NCI-H1436 (cell line): ENCODE measurements at places on chromosomes 11 and 22.

DNA sequence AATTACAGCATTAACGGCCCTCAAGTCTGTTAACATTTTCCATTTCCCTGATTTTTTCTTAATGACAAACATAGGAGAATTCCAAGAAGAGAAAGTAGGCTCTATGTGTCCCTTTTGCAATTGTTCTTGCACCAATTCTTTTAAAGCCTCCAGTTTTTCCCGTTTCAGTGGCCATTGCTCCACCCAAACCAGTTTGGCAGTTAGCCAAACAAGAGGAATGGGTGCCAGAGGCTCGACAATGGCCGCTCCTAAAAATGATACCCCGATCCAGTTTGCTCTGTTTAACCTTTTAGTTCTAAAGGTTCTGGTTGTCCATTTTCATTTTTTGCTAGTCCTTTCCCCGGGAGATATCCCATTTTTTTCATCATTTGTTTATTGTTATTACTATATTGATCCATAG lies 6.7 kb upstream of the DNAJB13 start:
- DNase-seq = no peak

DNA sequence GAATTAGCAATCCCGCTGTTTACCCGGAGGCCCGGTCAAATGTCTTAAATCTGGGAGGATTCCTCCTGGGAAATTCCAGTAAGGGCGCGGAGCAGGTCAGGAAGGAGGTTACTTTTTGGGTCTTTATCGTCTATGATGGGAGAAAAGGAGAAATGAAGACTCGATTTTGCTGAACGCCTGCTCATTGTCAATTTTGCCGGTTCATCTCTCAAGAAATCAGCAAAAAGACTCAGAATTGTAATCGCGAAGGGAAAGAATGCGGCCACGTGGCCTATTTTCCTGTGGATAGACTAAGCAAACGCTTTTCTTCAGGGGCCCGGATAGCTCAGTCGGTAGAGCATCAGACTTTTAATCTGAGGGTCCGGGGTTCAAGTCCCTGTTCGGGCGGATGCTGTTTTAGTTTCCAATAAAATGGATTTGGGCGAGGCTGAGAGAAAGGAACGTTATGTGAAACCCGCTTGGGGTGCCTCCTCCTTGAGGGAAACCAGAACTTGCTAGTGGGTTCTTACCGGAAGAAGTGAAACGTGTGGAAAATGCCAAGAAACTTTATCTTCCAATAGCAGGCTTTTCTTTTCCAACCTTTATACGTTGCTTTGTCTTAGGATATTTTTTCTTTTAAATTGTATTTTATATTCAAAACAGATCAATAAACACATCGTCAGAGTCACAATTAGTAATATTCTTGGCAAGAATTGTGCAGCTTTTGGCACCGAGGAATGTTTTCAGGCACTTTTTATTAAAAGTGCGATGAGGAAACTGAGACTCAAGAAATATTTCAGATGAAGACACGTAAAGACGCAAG lies 45.0 kb downstream of the OR4D9 start:
- peak; percentile 15 for DNase-seq

DNA sequence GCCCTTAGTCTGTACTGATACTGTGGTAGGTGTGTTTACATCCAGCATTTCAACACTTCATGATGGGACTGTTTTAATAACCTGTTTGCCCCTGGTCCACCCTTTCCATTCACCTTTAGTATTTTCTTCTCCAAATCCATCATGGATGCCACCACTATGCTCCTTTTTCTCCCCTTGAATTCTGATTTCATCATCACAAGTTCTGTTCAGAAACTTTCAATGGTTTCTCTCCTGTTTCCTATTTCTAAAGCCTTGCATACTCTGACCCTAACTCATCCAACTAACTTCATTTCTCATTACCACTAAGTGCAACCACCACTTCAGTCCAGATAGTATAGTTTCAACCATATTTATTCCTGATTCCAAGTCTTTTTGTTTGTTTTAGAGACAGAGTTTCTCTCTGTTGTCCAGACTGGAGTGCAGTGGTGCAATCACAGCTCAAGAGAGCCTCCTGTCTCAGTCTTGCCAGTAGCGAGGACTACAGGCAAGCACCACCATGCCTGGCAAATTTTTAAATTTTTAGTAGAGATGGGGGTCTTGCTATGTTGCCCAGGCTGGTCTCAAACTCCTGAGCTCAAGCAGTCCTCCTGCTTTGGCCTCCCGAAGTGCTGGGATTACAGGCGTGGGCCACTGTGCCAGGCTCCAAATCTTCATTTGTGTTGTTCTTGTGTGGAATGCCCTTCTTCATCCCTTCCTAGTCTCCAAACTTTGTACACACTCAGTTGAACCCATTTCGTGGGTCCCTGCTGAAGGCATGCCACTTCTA lies 1.2 kb upstream of the LIN7C start:
- no peak for DNase-seq

GRCh38 chr11:23997356-23997755 lies 499.5 kb upstream of the LUZP2 start:
- DNase-seq = no peak

GRCh38 chr11:22670830-22671229 lies 4.4 kb downstream of the GAS2 start:
- no peak for DNase-seq

GRCh38 chr11:68269414-68270081 lies 2.2 kb downstream of the C11orf24 start:
- no peak for DNase-seq

GRCh38 chr11:70054004-70054403 lies 24.1 kb upstream of the ANO1 start:
- DNase-seq = no peak

GRCh38 chr11:96782632-96783031 lies 392.8 kb downstream of the JRKL start:
- DNase-seq = no peak

DNA sequence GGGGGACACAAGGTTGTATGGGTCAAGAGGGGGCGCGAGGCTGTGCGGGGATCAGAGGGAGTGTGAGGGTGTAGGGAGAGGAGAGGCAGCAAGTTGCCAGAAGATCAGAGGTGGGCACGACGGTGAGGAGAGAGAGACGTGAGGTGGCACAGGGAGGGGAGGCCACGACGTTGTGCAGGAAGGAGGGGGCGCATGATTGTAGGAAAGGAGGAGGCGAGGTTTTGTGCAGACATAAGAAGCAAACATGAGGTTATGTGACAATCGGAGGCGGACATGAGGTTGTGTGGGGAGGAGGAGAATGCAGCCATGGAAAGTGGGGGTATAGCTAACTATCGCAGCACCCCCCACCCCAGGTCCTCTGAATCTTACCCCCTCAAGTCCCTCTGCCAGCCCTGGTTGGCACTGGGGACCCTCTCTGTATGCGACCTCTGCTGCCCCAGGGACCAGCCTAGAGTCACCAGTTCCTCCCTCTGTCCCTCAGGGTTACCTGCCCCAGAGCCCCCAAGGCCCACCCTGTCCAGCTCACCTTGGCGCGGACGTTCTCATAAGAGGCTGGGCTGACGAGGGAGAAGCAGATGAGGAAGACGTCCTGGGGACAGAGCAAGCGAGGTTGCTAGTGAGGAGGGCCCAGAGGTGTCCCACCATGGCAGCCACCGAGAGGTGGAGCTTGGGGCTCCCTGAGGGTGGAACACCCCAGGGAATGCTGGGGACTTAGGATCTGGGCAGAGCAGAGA lies 12.5 kb downstream of the RAC2 start:
- DNase-seq = no peak

GRCh38 chr11:46307785-46308341 lies 30.4 kb downstream of the CREB3L1 start:
- DNase-seq = no peak

DNA sequence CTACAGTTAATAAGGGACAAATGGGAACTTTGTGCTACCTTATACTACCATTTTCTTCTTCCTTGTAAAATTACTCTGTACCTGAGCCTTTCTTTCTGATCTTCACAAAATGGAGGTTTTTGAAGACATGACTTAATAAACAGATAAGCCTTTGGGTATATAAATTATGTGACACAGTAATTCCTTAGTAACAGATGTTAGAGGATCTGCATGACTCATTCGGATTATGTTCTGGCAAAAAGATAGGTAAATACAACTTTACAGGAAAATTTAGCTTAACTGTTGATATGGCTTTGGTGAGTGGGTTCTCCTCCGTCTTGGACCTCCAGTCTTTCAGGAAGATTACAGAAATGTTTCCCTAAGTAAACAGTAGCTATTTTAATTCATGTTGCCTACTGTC lies 61.8 kb downstream of the BID start:
- no peak for DNase-seq

DNA sequence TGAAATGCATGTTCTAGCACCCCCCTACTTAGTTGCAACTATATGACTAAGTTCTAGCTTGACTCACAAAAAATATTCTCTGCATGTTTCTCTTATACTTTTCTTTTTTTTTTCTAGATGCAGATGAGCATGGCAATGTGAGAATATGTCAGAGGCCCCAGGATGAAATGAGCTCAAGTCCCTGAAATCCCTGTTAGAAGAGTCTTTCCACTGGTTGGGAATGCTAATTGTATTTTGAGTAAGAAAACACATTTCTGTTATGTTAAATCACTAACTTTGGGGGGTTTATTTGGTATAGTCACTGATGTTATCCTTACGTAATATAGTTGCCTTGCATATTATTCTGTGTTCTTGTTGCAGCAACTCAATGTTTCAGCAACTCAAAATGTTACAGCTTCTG lies 306.1 kb upstream of the CCDC179 start:
- DNase-seq = no peak

DNA sequence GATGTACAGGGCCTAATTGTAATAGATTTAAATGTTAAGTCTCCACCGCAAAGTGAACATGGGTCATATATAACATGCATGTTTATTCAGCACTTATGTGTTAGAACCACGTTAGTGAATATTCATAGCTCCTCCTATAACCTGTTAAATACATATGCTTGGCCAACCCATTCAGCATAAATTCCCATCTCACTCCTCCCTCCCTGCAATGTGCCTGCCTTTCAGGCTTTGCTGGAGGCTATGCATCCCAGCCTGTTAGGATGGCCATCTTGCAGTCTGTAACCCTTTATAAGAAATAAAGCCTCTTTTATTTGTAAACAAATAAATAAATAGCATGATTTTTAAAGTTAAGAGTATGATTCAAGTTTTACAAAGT lies 1.7 kb upstream of the OOSP4A start:
- no peak for DNase-seq

DNA sequence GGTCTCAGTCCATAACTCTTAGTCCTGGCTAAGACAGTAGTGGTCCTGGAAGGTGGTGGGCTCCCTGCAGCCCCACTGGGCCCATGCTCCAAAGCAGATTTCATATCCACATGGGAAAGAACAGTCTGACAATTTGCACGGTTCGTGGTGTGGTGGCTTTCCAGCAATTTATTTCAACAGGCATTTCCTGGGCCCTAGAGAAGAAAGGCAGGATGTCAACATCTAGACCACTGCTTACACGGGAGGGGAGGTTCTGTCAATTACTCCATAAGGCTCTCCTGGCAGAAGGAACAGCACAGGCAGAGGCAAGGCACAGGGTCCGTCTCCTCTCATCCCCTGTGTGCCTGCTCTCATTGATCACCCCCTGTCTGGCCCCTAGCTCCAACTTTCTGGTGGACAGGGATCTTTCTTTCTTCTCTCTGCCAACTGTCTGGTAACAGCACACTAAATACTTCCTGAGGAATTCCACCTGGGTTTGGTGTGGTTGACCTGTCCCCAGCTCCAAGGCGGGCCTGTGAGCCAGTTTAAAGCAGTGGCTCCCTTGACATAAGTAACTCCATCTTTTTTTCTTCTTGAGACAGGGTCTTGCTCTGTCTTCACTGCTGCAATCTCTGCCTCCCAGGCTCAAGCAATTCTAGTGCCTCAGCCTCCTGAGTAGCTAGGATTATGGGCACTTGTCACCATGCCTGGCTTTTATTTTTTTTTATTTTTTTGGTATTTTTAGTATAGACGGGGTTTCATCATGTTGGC lies 5.1 kb upstream of the A4GALT start:
- DNase-seq = no peak

DNA sequence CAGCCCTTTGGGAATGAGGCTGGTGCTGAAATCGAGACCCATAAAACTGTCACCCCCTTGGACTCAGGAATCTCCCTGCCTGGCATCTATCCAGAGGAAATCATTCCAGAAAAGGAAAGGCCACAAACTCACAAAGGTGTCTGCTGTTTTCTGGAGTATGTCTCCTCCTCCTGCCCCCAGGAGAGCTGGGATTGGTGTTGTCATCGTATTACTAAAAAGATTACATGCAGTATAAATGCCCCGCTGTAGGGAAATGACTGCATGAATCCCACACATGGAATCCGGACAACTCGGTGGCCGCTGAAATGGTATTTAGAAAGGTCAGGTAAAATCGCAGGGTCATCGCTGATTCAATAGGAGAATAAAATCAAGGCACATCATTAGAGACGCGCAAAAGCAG lies 18.9 kb upstream of the RFPL3 start:
- no peak for DNase-seq

GRCh38 chr11:114283422-114283821 lies 12.8 kb upstream of the NNMT start:
- DNase-seq = no peak

DNA sequence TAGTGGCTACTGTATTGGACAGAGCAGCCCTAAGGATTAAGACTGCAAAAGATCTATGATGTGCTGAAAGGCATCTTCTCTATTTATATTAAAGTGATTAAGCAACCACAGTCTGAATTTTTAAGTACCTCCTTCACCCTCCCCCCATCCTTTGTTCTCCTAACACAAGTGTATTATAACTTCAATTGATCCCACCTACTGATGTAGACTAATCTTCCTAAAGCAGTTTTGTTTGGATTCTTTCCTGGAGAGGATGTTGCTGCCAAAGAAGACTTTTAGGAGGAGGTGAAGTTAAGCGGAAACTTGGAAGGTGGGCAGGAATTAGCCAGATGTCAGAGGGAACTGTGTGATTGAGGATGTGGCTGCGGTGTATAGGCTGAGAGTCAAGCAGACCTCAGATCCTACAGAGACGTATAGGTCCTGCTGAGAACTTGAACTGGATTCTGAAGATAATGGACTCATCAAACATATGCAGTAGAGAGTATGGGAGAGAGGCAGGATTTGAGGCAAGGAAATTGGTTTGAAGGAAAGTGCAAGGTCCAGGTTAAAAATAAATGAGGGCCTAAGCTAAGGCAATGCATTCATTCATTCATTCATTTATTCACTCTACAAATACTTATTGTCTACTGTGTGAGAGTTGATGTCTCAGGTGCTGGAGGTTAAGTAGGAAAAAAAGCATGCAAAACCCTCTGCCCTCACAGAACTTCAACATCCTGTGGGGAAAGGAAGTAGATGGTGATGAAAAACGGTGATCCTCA lies 5.2 kb upstream of the RASSF10 start:
- DNase-seq = no peak

DNA sequence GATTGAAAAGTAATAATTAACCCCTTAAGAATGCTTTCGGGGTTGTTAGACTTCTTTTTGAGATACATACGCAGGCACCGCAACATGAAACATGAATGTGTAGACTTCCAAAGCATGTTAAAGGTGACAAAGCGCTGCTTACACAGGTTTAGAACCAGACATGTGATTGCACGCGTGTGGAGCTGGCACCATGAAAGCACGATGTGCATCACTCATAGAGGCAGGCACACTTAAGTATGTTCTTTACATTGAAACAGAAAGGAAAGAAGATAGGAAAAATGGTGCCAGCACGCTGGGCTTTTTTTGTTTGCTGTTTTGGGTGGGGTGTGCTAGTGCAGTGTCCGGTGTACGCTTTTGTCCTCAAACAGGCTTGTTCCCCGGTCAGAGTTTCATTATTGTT lies 83.6 kb upstream of the PPARA start:
- peak; percentile 30 for DNase-seq
